Activated CD4-positive, alpha-beta T cell treated with anti-CD3 and anti-CD28 coated beads, Interleukin-2, amount 50 U/mL, for 48 hours (primary cell): ENCODE measurements at places on chromosomes 11 and 22.

GRCh38 chr22:45031629-45032403 is 22.0 kb upstream of the PHF21B start:
- no peak for DNase-seq

- DNase-seq = no peak
Measured at GRCh38 chr11:57203359-57203758, 21.6 kb downstream of the LRRC55 start.

- DNase-seq = no peak
Measured at GRCh38 chr11:71301858-71302533, 49.6 kb upstream of the SHANK2 start.

- DNase-seq = no peak
Measured at GRCh38 chr11:17479284-17480214, 2.9 kb upstream of the ABCC8 start.

DNA sequence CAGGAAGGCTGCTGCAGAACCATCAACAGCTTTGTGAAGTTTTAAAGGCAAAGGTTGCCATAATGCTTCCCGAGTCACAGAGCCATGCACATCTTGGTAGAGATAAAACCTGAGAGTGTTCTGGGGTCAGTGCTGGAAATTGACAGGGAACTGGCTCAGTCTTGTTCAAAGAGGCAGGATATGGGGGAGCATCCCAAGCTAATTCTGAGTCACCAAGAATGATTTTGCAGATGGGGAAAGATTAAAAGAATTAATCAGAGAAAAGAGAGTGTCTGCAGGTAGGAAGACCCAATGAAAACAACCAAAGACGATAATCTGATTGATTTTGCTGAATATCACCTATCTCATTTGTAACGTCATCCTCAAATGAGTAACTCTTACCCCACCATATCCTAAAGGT is 99.9 kb upstream of the CD44 start:
- DNase-seq = no peak
